NCI-H526 (cell line): ENCODE measurements at places on chromosomes 6 and 20.
A peak's percentile ranks its signal among the peaks of the same experiment; 100 is the strongest.

GRCh38 chr6:41724228-41724580 lies 11.2 kb downstream of the TFEB start:
- no peak for DNase-seq

- no peak for DNase-seq
These were observed 315.6 kb downstream of the TPBG start for GRCh38 chr6:82679232-82679631.

DNA sequence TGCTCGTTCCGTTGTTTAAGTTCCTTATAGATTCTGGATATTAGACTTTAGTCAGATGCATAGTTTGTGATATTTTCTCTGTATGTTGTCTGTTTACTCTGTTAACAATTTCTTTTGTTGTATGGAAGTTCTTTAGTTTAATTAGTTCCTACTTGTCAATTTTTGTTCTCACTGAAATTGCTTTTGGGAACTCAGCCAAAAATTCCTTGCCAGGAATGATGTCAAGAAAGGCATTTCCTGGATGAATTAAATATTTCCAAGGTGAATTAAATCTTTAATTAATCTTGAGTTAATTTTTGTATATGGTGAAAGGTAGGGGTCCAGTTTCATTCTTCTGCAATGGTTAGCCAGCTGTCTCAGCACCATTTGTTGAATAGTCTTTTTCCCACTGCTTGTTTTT lies 406.2 kb upstream of the NOX3 start:
- DNase-seq, result no peak

DNA sequence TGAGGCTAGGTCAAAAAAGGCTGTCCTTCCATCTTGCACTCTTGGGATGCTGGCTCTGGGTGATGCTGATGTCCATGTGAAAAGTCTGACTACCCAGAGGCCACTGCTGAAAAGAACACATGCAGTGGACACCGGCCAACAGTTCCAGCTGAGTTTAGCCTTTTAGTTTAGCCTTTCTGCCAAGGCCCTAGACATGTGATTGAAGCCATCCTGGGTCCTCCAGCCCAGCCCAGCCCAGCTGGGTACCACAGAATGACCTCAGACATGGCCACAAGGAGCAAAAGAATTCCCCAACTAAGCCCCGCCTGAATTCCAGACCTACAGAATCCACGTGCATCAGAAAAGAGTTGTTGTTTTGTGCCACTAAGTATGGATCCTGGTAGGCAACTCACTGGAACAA lies 17.4 kb downstream of the PIGT start:
- no peak for DNase-seq

GRCh38 chr20:12722091-12722490 lies 286.7 kb upstream of the SPTLC3 start:
- no peak for DNase-seq

GRCh38 chr6:105892577-105893262 lies 193.4 kb upstream of the PRDM1 start:
- no peak for DNase-seq

- DNase-seq, result no peak
These were observed 13.7 kb downstream of the NEDD9 start for GRCh38 chr6:11218538-11219399.

- DNase-seq, result no peak
These were observed 75.6 kb downstream of the CNBD2 start for GRCh38 chr20:36043892-36044515.

DNA sequence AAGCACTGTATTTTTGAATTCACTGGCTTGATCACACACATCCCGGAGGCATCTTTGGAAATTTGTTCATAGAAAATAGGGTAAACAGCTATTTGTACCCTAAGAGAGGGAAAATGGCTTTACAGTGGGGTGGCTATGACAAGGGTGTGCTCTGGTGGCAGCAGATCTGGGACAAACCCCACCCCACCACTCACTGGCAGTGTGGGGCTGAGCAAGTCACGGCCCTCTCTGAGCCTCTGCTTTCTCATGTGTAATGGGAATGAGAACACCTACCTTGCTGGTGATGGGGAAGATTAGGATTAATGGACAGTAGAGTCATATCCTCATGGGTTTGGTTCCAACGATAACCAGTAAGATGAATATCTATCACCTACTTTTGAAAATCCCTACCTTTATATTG lies 78.0 kb downstream of the KCNB1 start:
- no peak for DNase-seq

DNA sequence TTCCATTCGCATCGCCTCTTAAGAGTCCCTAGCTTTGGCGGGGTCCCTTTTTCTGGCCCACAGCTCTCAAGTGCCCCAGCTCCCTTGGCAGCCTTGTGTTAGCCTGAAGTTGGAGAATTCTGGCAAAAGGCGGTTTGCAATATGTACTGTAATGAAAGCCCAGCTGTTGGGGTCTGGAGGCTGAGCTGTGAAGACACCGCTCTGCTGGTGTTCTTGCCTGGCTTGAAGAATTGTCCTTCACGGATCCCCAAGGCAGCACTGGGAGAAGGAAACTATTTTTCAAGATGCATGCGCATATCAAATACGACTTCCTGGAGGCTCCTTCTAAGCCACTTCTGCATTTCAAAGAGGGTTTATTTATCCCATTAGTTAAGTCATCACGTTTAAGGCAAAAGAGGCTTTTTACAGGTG lies 21.4 kb upstream of the CITED2 start:
- DNase-seq, result no peak

- DNase-seq, result no peak
These were observed 90.3 kb upstream of the CLDN20 start for GRCh38 chr6:155173488-155173887.

DNA sequence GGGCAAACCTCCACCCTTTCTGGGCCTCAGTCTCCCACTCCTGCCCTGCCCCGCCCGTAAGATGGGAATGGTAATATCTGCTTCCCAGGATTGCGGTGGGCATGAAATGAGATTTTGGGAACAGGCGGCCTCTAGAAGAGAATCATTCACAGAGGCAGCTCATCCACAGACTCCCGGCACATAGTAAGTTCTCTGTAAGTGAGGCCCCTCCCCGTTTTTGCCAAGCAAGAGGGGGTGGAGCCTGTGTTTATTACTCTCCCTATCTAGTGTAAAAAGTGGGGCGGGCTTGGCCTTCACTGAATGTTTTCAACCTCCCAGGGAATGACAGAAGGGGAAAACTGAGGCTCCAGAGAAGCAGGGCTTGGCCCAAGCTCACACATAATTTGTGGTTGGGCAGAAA lies 20.0 kb downstream of the SUN5 start:
- no peak for DNase-seq

GRCh38 chr6:44431118-44431725 lies 43.7 kb downstream of the CDC5L start:
- peak; percentile 6 for DNase-seq

- no peak for DNase-seq
These were observed 12.4 kb downstream of the WFDC3 start for GRCh38 chr20:45779011-45779915.

- DNase-seq, result no peak
These were observed 1.3 kb downstream of the NOTCH4 start for GRCh38 chr6:32222333-32223230.

GRCh38 chr6:30136570-30137286 lies 788 bp downstream of the TRIM40 start:
- DNase-seq, result no peak

DNA sequence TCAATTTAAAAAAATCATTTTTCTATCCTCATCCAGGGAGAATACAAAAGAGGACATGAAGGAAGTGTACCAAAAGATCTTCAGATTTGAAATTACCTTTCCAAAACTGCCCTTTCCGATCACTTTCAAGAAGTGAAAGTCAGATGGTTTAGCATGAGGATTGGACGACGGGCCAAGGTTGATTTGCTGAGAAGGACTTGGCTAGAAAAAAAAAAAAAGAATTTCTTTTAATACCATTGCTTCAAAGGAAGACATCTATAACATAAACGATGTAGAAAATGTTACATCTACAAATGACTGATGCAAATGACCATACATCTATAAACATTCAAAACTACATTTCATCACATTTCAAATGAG lies 120.9 kb upstream of the SLC2A12 start:
- DNase-seq, result no peak
